ENCODE measurements at places on chromosomes 2 and 18.

GRCh38 chr2:48274040-48274439, 255.9 kb upstream of the STON1 start:
- no peak for DNase-seq

- no peak for DNase-seq
These were observed 927.3 kb upstream of the CDH2 start for GRCh38 chr18:29104227-29104626.

DNA sequence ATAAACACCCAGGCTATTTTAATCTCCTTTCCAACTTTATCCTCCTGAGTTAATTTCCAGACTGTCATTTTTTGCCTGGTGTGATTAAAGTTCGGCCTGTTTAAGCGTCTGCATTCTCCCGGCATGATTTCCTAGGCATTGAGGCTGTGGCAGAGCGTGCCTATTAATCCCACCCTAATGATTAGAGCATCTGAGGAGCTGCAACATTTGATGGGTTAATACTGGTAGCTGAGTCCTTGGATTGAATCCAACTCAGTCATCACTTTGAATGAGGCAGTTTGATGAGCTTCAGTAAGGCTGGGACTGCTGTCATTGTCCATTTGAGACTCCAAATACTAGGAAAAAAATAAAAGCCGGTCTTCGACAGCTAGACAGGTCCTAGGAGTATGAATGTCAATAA, 882.5 kb downstream of the SLC4A3 start:
- no peak for DNase-seq

GRCh38 chr2:19262150-19262549, 96.3 kb downstream of the OSR1 start:
- DNase-seq = no peak

DNA sequence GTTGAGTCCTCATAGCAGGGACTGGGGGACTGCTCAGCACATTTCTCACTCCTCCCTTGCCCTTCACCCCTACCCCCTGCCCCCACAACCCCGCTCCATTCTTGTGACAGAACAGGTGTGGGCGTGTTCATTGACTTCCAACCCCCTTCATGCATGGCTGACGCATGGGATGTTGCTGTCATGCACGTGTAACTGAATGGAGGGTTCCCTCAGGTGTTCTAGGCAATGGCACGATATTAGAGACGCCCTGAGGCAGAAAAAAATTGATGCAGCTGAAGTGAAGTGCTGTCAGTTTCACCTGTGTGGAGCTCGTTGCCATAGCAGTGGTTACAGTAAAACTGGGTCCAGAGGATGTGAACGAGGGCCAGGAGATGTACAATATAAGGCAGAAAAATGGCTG, 6.5 kb upstream of the THOC1 start:
- DNase-seq = no peak

DNA sequence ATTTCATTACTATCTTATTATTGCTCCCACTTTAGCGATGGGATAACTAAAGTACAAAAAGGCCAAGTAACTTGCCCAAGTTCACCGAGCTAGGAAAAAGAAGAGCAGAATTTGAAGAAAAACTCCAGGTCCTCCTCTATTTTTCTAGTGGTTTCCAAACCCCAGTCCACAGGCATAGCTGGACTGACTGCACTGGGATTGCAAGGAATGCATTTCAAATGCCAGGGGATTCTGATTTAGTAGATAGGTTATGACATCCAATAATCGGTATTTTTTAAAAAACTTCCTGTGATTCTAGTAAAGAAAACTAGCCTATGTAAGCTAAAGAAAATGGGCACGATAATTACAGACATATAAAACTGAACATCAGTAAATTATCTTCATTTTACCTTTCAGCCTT, 62.7 kb upstream of the GALNT5 start:
- DNase-seq = no peak

GRCh38 chr2:179701524-179702110, 159.8 kb downstream of the ZNF385B start:
- DNase-seq = no peak

DNA sequence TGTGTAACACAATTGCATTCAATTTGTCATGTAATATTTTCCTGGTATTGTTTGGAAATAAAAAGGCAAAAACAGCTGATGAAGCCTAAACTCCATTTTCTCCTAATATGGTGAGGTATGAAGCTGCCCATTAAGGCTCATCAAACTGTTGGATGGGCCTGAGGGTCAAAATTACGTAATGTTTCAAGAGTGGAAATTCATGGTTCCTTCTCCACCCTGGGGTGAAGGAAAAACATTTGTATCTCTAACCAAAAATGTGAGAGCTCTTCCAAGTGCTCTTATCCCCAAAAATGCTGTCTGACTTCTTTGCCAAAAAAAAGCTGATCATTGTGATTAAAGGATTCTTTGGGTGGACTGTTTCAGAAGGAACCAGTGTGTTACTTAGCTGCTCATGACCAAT, 91.8 kb downstream of the ARHGAP28 start:
- no peak for DNase-seq

DNA sequence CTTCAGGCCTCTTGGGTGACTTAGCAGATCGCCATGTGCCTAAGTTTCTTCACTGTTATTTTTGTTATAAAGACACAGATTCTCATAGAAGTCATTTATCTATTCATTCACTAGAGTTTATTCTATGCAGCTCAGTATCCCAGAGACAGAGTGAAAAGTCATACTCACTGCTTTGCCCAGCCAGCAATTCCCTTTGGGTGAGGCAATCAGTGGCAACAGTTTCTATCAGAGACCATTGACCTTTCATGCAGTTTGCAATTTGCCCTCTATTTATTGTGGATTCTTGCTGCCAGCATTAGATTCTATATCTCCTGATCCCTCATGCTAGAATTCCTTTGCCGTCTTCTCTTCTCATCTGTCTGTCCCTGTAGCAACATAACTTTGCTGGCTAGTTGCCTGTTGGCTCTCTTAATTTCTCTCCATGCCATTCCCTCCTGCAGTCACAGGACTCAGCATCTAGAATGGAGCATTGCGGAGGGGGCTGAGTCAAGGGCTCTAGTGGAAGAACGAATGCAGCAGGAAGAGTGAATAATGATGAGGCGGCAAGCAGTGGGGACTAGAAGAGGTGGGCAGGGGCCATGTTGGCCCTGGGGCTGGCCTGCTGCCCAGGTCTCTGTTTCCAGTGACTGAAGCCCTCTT, 12.2 kb downstream of the SLC9A4 start:
- DNase-seq = no peak

GRCh38 chr2:158795195-158795924, at the start of gene DAPL1:
Gene DAPL1, plus strand, starts transcription at chr2:158795317. Its CDS starts 56 bp downstream, at chr2:158795373.
- DNase-seq = no peak

- no peak for DNase-seq
These were observed 101.7 kb upstream of the ZNF236 start for GRCh38 chr18:76720683-76721082.
